ENCODE measurements at places on chromosomes 5 and 9.

DNA sequence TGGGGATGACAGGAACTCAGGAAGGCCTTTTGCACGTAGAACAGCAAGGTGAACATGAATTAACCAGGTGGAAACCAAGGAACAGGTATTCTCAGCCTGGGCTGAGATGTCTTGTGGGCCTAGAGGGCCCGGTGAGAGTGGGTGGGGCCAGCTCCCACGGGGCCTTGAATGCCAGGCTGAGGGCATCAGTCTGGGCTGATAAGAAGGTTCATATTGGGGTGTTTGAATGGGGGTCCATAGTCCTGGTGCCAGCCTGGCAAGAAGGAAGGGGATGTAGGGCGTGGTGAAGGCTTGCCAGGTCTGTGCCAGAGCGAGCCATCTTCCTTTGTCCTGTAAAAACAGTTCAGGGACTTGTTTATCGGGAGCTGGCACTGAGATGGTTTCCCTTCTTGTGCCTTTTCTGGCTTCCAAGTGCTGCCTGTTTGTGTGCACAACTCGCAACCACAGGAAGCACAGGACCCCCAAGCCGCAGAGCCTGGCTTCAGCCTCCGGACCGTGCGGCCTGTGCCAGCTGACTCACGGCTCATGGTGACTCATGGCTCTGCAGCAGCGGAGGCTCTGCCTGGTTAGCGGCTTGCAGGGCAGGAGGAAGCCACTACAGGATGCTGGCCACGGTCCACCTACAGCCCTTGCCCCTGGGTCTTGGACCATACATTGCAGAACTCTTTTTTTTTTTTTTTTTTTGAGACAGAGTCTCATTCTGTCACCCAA lies 2.4 kb downstream of the CARD19 start:
- DNase-seq, result no peak

DNA sequence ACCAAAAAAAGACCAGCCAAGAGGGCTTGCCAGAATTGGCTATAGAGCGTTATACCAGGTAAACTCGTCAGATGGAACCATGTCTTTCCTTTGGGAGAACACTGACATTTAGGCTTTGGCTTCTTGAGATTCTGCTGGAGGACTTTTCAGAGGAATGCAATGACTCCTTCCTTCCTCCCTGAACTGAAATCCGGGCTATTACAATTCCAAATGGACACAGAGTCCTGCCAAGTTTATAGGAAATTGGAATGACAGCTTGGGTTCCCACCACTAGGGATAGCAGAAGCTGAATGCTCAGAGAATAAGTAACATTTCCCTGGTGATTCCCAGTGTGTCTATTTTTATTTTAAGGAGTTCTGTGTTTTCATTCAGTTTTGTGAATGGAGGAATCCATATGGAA lies 143.0 kb downstream of the FGF1 start:
- DNase-seq, result no peak

GRCh38 chr5:140398379-140398811 lies 3.2 kb upstream of the ANKHD1 start:
- no peak for DNase-seq

DNA sequence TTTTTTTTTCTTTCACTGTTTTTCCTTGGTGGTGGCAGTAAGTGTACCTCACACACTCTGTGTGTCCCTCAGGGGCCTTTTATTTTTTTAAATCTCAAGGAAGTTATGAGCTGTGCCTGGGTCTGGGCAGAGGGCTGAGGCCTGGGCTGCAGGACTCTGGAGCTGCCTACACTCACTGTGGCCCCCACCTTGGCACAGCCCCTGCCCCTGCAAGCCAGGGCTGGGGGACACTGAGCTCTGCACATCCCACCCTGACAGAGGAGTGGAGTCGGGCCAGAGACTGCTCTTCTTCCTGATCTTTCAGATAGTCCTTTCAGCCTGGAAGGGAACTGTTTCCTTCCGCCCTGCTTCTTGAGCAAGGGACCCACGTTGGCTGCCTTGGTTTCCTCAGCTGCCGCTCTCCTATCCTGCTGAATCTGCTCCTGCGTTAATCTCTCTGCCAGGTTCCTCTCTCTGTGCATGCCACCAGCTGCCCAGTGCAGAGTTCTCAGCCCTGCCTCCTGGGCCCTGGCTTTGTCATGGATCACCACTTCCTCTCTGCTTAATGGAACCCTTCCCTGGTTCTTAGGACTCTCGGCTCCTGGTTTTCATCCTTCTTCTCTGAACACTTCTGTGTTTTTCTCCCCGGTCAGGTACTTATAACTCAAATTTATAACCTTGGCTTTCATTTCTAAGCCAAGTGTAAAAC lies 502.3 kb downstream of the DIRAS2 start:
- DNase-seq, result no peak

DNA sequence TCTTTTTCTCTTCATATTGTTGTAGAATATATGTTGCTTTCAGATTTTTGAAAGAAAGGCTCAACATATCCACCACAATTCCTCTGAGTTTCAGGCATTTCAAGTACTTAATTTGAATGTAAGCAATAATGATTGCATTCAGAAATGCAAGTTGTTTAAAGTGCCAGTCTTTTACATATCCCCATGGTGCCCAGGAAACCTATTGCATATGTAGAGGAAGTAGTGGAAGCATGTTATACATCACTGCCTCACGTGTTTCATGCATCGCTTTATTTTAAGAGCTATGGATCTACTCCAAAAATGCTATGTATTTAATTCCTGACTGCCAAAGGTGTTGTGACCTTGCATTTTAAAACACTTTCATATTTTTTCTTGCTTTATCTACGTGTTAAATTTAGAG lies 28.1 kb downstream of the CPEB4 start:
- DNase-seq, result no peak

DNA sequence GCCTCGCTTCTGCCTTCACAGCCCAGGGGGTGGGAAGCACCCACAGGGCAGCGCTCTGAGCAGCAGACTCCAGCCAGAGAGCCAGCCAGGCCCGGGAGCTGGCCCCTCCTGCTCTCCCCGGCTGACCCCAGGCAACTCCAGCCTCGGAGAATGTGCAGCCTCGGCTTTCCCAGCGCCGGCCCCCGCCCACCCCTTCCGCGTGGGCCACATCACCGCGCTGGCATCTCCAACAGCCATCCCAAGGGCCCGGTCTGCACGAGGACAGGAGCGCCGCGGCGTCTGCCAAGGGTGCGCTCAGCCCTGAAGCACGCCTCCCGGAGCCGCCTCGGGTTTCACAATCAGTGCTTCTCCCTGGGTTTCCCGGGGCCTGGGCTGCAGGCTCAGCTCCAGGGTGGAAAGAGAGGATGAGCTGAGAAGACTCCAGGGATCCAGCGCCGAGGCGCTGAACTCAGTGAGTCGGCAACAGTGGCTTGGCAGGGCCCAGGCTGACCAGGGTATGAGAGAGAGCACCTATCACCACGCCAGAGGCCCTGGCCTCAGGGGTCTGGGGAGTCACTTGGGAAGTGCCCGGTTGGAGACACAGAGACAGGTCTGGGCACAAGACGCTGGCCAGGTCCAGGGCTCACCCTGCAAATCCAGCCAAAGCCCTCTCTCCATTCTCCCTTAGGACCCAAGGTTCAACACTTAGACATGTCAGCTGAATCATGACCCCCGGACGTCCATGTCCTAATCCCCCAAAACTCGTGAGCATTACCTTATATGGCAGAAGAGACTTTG lies 79.6 kb downstream of the ADAMTS2 start:
- DNase-seq, result no peak

DNA sequence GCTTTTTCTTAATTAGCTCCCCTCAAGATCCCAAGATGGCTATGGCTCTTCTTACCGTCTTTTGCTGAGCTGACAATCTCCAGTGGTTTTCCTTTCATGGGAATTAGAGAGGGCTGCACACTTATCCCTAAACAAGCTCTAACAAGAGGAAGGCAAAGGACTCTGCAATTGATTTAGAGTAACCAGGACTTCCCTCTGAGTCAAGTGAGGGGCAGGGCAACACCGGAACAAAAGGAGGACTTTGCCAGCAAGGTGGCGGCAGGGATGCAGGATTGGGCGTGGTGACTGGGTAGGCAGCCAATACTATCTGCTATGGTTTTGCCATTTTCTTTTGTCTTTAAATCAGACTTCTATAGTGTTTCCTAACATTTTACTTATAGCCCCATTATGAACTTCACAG lies 9.8 kb downstream of the SLC44A1 start:
- DNase-seq, result no peak

GRCh38 chr9:128800061-128800460 lies 13.0 kb downstream of the TBC1D13 start:
- no peak for DNase-seq

DNA sequence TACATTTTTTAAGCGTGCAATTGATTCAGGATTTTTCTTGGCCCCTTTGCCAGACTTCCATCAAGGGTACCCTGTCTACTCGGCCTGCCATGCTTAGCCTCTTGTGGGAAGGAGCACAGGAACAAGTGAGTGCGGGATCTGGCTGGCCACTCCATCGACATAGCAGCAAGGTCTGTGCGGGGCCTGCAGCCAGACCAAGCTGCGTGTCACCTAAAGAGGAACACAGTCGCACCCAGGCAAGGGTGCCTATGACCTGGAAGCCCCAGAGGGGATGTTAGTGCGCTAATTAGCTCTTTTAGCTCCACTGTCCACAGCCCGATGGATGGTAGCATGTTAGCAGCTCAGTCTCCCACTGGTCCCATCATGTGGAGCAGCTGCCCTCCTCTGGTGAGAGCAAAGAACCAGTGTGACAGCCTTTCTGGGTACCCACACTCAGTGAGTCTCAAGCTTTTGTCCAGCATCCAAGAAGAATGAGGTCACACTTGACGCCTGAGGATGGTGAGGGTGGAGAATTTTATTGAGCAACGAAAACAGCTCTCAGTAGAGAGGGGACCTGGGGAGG lies 38.7 kb downstream of the FTMT start:
- DNase-seq, result no peak

DNA sequence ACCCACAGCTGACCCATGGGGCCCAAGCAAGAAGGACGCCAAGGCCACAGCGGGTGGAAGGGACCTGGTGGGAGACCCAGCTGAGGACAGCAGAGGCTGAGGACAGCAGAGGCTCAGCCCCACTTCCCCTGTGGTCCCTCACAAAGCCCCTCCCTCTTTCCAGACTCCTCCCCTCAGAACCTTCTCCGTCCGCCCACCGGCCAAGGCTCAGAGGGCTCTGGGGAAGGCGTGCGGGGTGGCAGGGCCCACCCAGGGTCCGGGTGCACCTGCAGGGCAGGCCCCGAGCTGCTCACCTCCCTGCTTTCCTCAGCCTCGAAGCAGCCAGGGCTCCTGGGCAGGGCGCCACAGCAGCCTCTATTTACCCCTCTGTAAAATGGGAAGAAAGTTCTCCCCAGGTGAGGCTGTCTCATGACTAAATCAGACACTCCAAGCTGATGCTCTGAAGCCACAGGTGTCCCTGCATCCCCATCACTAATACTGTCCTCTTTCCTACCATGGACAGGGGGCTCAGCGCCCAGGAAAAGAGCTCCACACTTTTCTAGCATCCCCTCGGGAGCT lies 137.9 kb upstream of the PPP1R26 start:
- DNase-seq, result no peak

GRCh38 chr5:77157732-77158532 lies 52.5 kb upstream of the PDE8B start:
- DNase-seq, result no peak

GRCh38 chr5:96755851-96756250 lies 51.9 kb downstream of the ERAP1 start:
- DNase-seq, result no peak

GRCh38 chr5:78649211-78649695 lies 681 bp upstream of the LHFPL2 start:
- no peak for DNase-seq

DNA sequence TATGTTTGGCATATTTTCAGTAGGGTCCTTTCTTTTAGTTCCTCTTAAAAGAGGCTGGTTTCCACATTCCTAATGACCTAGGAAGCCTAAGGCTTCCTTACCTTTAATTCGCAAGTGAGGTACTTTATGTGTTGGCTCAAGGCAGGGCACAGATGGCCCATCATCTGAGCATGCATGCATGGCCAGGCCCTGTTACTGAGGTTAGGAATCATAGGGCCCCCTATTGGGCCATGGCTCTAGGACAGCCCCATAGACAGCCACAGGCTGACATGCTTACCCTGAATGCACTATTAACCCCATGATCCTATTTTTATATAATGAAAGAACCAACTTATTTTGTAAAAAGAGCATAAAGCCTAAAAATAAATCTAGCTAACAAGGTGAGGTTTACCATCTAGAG lies 271.4 kb downstream of the ELAVL2 start:
- DNase-seq, result no peak

DNA sequence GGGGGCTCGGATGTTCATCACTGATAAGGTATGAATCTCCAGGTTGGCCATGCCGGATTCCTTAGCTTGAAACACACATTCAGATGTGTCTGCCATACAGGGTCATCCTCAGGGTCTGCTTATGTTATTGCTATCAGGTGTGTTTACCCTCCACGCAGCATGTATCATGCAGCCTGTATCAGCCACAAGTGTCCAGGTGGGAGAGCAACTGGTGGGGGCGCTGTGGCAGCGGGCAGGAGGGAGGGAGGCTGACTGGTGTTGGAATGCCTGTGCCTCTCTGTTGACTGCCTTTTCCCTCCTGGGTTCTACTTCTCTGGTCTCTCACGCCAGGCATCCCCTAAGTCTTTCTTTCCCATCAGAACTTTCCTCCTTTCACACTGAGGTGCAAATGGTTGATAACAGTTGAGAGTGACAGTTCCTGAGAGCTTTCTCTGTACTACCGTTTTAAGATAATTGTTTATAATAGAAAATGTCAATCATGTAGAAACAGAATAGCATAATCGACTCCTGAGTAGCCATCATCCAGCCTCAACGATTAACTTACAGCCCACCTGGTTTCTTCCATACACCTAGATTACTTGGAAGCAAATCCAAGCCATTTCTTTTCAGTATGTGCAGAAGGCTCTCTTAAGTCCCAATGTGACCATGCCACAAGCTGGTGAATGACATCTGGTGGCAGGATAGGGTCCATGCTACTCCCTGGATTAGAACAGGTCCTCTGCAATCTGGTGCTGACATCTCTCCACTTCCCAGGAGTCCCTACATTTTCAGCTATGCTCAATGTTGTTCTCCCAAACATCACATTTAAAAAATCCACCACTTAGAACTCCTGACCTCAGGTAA lies 86.6 kb downstream of the ACER2 start:
- DNase-seq, result no peak

GRCh38 chr9:133009906-133010582 lies 20.8 kb upstream of the GTF3C5 start:
- DNase-seq, result no peak

DNA sequence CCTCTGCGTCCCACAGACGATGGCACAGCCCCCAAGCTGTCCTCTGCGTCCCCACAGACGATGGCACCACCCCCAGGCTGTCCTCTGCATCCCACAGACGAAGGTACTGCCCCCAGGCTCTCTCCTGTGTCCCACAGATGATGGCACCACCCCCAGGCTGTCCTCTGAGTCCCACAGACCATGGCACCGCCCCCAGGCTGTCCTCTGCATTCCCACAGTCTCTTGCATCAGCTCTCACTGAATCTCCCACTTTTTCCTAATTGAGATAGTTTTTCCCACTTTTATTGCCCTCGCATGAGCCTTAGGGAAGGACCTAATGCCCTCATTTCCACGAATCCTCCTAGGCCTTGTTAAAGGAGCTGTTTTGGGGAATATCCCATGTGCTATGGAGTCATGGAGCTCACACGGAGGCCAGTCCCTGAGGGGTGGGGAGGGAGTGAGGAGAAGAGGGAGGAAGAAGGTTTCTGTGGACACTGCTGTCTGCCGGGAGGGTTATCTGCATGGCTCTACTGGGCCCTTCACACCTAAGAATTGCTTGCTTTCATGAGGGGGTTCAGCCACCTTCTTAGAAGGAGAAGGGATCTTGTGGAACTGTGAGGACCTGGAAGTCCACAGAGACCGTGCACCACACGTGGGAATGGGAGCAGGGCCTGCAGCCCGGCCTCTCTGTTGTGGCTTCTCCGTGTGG lies 58.2 kb upstream of the PTCH1 start:
- DNase-seq, result no peak

- peak; percentile 20 for DNase-seq
Measured at GRCh38 chr5:61245486-61245885, 83.2 kb upstream of the SMIM15 start.

Data from NCI-H1436 (cell line).